ENCODE measurements at places on chromosomes 5 and 9. TPM values are rescaled to one million over a fixed set of nuclear protein-coding genes. Genes with fewer than 3 reads are reported as not detected.

- H3K4me1 ChIP-seq, result no peaks in the 10 kb centered on the region
- no peak overlapping the region for H3K27ac ChIP-seq
- no peak for DNase-seq
- H3K4me3 ChIP-seq, result no peak overlapping the region
- no peaks in the 10 kb centered on the region for H3K27me3 ChIP-seq
These were observed 61.3 kb upstream of the XPA start for GRCh38 chr9:97758334-97758916.

- peaks cover 3% of the 10 kb centered on the region for H3K27me3 ChIP-seq
- no peak overlapping the region for H3K4me3 ChIP-seq
- DNase-seq, result no peak
- H3K4me1 ChIP-seq, result no peaks in the 10 kb centered on the region
These were observed 23.1 kb downstream of the ADGRD2 start for GRCh38 chr9:124473310-124473709.

GRCh38 chr5:34488984-34489383 is 167.1 kb upstream of the RAI14 start:
- no peak overlapping the region for H3K4me3 ChIP-seq
- H3K27me3 ChIP-seq, result no peaks in the 10 kb centered on the region
- no peak overlapping the region for H3K27ac ChIP-seq
- no peak for DNase-seq

GRCh38 chr5:77120706-77121105 is 33.6 kb upstream of the ZBED3 start:
- no peaks in the 10 kb centered on the region for H3K27me3 ChIP-seq
- no peak for DNase-seq
- H3K27ac ChIP-seq, result no peak overlapping the region
- no peaks in the 10 kb centered on the region for H3K4me1 ChIP-seq
- H3K36me3 ChIP-seq, result no peaks in the 10 kb centered on the region
- no peak overlapping the region for H3K4me3 ChIP-seq

DNA sequence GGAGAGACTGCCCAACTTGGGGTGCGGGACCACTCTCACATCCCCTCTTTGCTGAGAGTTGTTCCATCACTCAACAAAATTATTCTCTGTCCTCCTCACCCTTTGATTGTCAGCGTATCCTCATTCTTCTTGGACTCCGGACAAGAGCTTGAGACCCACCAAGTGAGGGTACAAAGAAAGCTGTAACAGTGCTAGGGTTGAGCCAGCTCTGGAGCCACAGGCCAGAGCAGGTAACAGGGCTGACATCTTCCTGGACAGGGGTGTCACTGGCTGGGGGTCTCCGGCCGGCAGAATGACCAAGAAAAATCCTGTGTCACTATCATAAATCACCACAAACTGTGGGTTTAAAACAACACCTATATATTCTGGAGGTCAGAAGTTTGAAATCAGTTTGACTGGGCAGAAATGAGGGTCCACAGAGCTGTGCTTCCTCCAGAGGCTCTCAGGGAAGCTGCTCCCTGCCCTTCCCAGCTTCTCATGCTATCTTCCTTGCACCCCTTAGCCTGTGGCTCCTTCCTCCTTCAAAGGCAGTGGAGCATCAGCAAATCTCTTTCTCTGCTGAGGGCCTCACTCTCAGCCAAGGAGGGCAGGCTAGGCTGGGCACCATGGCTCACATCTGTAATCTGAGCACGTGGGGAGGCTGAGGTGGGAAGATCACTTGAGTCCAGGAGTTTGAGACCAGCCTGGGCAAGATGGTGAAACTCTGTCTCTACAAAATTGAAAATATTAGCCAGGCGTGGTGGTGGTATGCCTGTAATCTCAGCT is 4.1 kb upstream of the BBLN start:
- no peak for DNase-seq
- peaks cover 6% of the 10 kb centered on the region for H3K4me1 ChIP-seq
- H3K27ac ChIP-seq, result no peak overlapping the region

DNA sequence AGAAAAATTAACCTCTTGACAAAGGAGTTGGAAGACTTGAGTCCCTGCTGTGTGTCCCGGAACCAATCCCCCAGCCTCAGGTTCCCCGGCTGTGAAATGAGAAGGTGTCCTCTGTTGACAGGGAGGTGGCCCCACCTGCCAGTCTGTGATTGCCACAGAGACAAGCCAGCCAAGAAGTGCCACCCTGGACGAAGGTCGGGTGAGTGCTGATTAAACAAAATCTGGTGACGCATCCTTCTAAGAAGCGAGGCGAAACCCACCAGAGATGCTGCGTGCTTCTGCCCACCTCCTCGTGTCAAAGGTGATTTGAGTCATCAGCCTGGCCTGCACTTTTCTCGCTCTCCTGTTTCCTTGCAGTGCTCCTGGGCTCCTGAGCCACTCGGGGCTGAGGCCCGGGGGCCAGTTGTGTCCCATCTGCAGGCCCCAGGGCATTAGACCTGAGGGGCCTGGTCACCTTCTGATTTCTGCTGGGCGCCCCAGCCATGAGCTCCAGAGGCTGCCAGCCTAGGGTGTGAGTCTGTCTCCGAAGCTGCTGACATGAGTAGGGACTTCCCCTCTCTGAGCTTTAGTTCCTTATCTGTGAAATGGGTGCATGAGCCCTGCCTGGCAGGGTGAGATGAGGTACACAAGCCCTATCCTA is 28.7 kb downstream of the NEK6 start:
- DNase-seq, result peak; percentile 66
- peak overlapping the region; percentile 97 for H3K27ac ChIP-seq
- H3K4me1 ChIP-seq, result peaks cover 78% of the 10 kb centered on the region
- H3K27me3 ChIP-seq, result no peaks in the 10 kb centered on the region
- peaks cover 30% of the 10 kb centered on the region for H3K36me3 ChIP-seq
- peak overlapping the region; percentile 54 for H3K4me3 ChIP-seq

The FSD1L gene
- total RNA-seq, result 23.2 TPM

The HK3 gene
- total RNA-seq, result 0.13 TPM

The THBS4 gene
- 1.1 TPM for total RNA-seq

The STC2 gene
- 3.7 TPM for total RNA-seq

The CDKN2B-AS1 gene
- total RNA-seq, result 1.3 TPM

All from GM12878 (cell line).